Bronchial smooth muscle cell (primary cell): ENCODE measurements at places on chromosomes 7 and 10. TPM values are rescaled to one million over a fixed set of nuclear protein-coding genes. Genes with fewer than 3 reads are reported as not detected.

The FRMPD2 gene
- total RNA-seq = under 0.01 TPM in 1 of 2 replicates, not detected in the other

The GPR158 gene
- total RNA-seq = under 0.01 TPM in 1 of 2 replicates, not detected in the other

The USP54 gene
- 4.4 and 7.8 TPM in 2 replicates for total RNA-seq

The SNX10 gene
- 0.09 TPM in 1 of 2 replicates, not detected in the other for total RNA-seq

The ICA1 gene
- total RNA-seq = under 0.01 and 0.09 TPM in 2 replicates

The CPA4 gene
- 2.7 and 10.6 TPM in 2 replicates for total RNA-seq

The CYP3A4 gene
- not detected in 2 replicates for total RNA-seq

The SLC29A4 gene
- 1.7 and 6.1 TPM in 2 replicates for total RNA-seq

The CHAT gene
- not detected in 2 replicates for total RNA-seq

The HOXA11 gene
- total RNA-seq = 0.16 TPM in 1 of 2 replicates, not detected in the other

The SLC26A5 gene
- under 0.01 TPM in 1 of 2 replicates, not detected in the other for total RNA-seq

The ACTL6B gene
- total RNA-seq = not detected in 2 replicates

The MBL2 gene
- not detected in 2 replicates for total RNA-seq

The FAM237B gene
- total RNA-seq = not detected in 2 replicates
